Inflammatory macrophage treated with lipopolysaccharide for 1 hour (primary cell): ENCODE measurements at places on chromosomes 6 and 20.

DNA sequence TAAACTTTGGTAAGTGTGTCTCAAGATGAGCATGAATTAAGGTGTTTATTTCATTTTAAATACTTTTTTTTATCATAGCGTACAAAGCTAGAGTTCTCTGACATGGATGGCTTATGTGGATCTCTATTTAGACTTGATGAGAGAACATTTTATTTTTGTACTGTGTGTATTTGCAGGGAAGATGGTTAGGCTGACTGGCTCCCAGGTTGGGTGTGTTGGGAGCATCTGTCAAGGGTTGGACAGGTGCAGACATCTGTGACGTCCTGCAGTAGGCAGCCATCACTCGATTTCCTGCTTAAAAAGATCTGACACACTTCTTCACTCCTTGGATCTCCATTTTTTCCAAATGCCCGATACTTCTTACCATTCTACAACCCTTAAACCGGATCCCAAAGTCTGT, 221.9 kb upstream of the QKI start:
- DNase-seq: no peak

DNA sequence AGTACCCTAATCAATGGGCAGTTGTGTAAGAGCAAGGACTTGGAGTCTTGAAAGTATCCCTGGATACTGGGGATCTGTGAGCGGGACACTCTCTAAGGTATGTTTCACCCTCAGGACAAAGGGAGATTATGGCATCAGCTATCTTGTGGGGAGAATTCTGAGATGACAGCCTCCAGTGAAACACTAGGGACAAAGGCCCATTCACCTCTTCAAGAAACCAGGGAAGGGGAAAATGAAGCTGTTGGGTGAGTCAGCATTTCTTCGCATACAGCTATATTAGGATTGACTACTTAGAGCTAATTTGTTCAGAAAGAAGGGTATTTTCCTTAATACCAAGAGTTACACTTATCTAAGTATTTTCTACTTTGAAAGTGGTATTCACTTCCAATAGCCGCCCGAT, 35.9 kb downstream of the OPN5 start:
- DNase-seq: no peak

DNA sequence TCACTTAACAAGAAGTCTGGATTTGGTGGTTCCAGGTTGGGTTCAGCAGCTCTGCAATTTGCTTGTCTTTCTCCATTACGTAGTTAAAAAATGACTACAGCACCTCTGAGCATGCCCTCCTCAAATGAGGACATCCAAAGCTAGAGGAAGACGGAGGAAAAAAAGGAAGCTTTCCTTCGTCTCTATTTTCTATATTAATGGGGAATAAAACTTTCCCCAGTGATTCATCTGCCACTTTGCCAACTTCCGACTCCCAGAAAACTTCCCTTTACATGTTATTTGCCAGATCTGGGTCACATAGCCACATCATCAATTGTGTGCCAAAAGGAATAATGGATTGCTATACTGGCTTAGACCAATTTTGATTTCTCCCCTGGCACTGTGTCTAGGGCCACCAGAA, 69.5 kb downstream of the ZFAND3 start:
- DNase-seq: peak; percentile 78

- no peak for DNase-seq
Measured at GRCh38 chr6:158154816-158155215, 13.2 kb downstream of the SERAC1 start.

DNA sequence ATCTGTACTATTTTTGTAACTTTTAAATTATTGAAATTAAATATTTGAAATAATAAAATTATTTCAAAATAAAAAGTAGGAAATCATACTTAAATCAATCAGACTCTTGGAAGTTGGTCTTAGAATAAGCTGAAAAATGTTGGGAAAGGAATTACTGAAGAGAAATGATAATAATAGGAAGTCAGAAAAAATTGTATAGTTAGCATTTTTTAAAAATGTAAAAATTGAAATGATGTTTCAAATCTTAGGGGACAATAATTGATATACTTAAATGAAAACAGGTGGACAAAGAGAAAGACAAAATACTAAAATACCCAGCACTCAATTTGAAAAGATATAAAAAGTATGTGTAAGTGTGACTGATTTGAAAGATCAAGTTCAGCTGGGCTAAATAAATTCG, 186.1 kb downstream of the BMP2 start:
- no peak for DNase-seq

GRCh38 chr6:83292900-83293843, 100.0 kb downstream of the RWDD2A start:
- no peak for DNase-seq

DNA sequence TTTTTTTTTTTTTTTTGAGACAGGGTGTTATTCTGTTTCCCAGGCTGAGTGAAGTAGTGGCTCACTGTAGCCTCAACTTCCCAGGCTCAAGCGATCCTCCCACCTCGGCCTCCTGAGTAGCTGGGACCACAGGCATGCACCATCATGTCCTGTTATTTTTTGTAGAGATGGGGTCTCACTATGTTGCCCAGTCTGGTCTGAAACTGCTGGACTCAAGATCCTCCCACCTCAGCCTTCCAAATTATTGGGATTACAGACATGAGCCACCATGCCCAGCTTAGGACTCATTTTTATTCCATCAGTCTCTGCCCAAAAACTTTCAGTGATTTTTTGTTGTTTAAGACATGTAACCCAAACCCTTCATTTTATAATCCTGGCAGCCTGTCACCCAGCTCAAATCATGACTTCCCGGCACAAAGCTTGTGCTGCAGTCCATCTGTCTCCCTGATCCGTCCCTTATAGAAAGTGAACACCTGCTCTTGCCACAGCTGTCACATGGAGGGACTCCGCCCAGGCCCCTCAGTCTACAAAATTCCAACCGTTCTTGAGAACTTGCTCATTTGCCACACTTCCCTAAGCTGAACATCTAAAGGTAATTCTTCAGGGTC, 183.9 kb upstream of the JARID2 start:
- DNase-seq: no peak
